ENCODE measurements at places on chromosomes 1 and 21. TPM values are rescaled to one million over a fixed set of nuclear protein-coding genes. Genes with fewer than 3 reads are reported as not detected.

Gene INKA2
- total RNA-seq = 3.4 TPM

DNA sequence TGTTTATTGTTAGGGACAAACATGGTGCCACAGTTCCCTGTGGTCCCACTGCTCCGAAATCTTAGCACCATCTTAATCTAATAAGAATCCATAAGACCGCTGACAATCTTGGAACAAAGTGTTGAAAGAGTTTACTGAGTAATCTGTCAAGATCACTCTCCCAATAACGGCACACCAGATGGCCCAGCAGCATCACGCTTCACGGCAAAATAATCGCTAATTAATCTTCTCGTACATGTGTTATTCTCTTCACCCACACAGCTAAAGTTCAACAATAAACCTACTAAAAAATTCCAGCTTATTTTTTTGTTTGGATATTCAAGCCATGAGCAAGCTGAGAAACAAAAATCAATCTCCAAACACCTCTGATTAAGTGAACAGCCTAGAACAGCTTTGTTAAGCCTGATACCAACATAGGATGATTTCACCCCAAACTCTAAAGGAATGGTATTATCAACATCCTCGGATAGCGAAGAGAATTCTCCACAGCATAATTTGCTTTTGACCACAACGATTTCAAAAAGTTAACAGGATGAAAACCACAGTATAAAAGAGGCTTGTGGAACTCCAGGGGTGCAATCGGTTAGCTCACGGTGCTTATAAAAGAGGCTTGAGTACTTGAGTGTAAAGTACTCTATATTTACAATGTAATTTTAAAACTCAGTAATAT lies 329.9 kb upstream of the GREM2 start:
- DNase-seq = no peak

- DNase-seq = no peak
Observed at GRCh38 chr1:931380-932172, 7.9 kb downstream of the SAMD11 start.

DNA sequence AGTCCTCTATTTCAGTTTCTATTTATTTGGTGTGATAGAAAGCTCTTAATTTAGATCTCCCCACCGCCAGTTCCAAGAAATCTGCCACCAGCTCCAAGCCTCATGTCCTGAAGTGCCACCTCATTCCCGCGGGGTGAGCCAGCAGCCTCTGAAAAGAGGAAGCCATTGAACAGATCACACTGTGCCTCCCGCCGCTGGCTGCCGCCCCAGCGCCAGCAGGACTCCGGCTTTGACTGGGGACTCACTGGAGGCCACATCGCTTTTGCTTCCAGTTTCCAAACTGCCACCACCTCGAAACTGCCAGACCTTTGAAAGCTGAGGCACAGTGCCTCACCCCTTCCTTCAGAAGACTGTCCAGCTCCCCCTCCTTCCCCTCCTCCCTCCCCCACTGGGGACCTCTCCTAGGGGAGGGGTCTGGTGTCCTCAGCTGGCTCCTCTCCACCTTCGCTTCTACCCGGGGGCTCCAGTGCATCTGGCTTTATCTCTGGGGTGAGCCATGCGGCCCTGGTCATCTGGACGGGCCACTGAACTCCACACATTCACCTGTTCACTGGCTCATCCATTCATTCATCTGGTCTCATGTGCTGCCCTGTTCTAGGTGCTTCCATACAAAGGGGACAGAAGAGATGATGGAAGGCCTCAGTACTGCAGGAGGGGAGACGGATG lies 58.9 kb downstream of the VPS26C start:
- DNase-seq = no peak

Gene MRPS21
- 45.5 TPM for total RNA-seq

- DNase-seq = no peak
Observed at GRCh38 chr21:37117204-37117603, 44.1 kb downstream of the TTC3 start.

DNA sequence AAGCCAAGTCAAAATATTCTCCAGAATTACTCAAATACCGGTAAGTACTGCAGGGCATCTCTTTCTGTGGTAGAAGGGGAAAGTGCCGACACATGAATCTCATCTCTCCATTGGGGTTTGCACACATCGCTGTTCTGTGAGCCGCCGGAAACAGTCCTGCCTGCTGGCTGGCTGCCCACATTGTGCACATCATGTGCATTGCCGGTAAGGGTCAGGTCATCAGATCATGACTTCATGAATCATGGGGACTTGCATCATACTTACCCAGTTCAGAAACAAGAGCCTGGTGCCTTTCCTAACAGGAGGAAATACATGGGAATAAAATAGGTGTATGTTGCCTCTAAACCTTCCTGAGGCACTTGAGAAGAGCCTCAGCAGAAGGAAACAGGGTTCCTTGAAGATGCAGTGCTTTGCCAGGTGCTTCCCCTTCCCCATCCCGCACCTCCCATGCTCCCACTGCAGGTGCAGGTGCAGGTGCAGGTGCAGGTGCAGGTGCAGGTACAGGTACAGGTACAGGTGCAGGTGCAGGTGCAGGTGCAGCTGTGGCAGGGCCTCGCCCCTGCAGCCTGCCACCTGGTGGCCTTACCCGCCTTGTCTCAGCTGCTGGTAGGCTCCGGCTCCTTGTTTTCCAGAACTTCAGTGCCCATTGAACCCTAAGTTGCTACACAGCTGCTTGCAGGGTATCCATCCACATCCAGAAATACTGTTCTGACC lies 26.5 kb downstream of the GPR137B start:
- no peak for DNase-seq

Gene MARCKSL1
- 53.7 TPM for total RNA-seq

DNA sequence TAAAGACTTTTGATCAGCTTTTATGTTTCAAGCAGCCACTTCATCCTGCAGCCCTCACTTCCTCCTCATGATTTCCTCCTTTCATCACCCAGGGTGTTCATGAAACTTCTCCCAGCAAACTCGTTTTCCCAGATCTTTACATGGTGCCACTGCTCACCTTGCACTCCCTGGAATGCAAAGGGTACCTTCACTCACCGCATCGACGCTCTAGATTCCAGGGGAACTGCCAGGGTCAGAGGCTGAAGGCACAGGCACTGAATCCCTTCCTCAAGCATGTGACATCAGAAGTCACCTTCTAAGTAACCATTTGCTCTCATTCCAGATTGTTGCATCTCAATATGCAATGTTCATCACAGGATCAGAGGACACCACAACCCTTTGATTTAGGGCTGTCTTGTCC lies 82.8 kb downstream of the PRKAB2 start:
- DNase-seq = no peak

- DNase-seq = no peak
Observed at GRCh38 chr1:55257958-55258357, 42.8 kb upstream of the USP24 start.

DNA sequence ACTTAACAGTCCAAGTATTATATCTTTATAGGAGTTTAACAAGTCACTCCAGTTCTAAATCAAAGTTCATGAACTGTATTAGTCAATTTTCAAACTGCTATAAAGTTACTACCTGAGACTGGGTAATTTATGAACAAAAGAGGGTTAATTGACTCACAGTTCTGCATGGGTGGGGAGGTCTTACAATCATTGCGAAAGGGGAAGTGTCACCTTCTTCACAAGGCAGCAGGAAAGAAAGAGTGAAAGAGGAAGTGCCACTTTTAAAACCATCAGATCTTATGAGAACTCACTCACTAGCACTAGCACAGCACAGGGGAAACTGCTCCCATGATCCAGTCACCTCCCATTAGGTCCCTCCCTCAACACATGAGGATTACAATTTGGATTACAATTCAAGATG lies 70.0 kb downstream of the CLCA4 start:
- no peak for DNase-seq

DNA sequence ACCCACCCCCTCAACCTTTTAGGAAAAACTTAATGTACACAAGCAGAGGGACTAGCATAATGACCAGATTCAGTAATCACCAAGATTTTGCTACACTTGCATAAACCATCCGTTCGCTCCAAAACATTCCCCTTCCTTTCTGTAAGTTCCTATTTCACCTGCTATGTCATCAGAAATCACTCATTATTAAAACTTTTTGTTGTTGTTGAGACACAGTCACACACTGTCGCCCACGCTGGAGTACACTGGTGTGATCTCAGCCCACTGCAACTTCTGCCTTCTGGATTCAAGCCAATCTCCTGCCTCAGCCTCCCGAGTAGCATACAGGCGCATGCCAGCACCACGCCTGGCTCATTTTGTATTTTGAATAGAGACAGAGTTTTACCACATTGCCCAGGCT lies 3.4 kb downstream of the MRPL20 start:
- DNase-seq = no peak

Gene OR2T33
- not detected for total RNA-seq

Gene SLC30A10
- total RNA-seq = not detected

DNA sequence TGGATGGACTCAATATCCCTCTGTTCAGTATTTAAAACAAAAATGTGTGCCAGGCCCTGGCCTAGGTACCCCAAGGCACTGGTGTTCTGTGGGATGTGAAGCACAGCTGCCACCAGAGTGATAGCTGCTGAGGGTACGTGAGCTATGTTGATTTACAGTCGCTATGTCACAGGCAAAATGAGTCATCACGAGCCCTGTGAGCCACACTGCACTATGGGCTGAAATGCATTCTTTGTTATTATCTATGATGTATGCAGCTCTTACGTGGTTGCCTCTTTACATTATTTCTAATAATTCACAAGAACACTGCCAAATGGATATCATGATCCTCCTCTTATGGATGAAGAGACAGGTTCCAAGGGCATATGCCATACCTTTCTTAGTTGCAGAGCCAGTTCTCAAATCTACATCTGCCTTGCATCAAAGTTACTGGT lies 2.1 kb downstream of the TEX38 start:
- DNase-seq = no peak

GRCh38 chr1:235014756-235015155 lies 113.9 kb downstream of the TOMM20 start:
- DNase-seq = no peak

GRCh38 chr21:31552826-31553225 lies 106.7 kb upstream of the SOD1 start:
- DNase-seq = no peak

Gene AMY1A
- total RNA-seq = not detected

Gene AGRN
- total RNA-seq = 55.9 TPM

DNA sequence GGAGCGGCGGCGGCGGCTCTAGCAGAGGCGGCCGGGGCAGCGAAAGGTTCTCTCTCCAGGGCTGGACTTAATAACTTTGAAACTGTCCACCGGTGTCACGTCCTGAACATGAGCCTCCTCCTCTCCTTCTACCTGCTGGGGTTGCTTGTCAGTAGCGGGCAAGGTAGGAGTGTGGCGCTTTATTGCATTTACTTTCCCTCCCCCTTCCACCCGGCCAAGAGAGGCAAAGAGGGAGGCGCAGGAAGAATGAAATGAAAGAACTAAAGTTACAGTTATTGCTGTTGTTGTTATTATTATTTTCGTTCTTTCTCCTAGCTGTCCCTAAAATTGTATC lies 214 bp downstream of the NCAM2 start:
- DNase-seq = no peak

Gene CRP
- total RNA-seq = not detected

GRCh38 chr21:46355161-46356004 lies 31.4 kb downstream of the PCNT start:
- DNase-seq = no peak

Gene CRYAA
- total RNA-seq = not detected

DNA sequence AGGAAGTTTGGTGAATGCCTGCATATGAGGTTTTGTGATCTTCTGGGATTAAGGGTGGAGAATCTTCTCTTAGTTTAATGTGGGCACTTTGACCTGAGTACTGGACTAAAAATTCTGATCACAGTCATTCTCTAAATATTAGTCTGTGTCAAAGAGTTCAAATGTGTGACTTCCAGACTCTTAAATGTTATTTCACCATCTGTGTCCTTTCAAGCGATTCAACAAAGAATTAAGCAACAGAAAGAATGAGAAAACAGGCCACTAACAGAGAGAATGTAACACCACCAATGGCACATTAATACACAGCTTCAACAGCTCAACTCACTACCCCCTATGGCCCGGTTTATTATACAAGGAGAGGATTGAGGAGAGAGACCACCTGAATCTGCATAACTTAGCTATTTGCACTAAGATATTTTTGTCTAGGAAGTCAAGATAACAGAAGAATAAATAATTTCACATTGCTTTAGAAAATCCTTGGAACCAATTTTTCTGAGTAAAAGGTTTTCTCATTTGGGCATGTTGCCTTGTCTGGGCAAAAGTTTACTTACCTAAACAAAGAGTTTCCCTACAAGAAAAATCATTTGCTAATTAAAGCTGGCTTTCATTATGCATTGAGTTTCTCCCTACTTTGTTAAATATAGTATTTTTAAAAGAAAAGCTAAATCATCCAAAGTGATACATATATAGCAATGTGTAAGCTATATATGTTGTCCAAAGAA lies 1313.7 kb downstream of the NCAM2 start:
- no peak for DNase-seq

DNA sequence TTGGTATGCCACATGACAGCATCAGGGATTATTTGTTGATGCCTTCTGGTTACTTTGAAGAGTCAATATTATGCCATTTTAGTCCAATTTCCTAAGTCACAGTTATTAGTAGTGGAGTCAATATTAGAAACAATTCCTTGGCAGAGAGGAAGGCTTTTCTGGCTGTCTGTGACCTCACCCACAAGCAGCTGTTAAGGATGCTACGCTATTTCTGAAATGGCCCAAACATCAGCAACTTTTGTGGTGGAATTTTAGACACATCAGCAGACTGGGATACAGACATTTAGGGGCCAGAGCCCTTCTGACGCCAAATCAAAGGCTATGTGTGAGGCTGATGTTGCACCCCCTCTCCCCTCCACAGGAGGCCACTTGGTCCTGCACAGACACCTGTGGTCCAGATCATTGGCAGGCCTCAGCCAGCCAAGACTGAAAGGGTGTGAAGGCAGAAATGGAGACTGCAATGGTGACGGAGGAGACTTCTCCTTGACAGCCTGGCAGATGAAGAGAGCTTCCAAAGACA lies 9.2 kb upstream of the RXRG start:
- DNase-seq = no peak

DNA sequence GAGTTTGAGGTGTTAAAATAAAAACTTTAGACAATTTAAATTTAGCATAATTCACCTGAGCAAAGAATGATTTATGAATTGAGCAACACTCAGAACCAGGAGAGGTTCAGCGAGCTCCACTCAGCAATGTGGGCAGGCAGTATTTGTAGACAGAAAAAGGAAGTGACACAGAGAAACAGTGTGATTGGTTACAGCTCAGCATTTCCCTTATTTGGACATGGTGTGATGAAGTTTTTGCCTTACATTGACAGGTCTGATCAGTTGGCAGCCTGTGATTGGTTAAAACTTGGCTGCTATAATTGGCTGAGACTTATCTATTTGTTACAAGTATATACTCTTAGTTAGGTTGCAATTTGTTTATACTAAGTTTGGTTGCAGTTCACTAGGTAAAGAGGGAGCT lies 621.2 kb upstream of the PRMT6 start:
- no peak for DNase-seq

- no peak for DNase-seq
Observed at GRCh38 chr1:153688276-153688675, 9.8 kb downstream of the NPR1 start.

GRCh38 chr21:44815852-44816628 lies 1.8 kb downstream of the SUMO3 start:
- DNase-seq = no peak

Gene TRIM63
- not detected for total RNA-seq

DNA sequence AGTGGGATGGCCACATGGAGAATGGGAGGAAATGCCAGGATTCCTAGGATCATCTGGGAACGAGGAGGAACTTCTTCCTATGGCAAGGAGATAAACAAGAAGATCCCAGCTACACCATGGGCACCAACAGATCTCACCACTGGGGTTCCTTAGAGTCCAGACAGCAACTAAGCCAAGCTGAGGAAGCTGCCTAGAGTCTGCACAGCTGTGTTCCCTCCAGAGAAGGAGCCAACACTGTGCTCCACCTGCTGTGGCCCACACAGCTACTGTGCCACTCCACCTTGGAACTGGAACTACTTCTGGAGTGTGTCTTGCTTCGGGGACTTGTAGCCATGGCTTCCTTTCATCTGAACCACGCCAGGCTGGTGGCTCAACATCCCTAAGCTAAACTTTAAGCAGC lies 6.0 kb downstream of the IFNAR1 start:
- DNase-seq = no peak
